ENCODE measurements at places on chromosomes 7 and 10. TPM values are rescaled to one million over a fixed set of nuclear protein-coding genes. Genes with fewer than 3 reads are reported as not detected.

The NKX2-3 gene
- total RNA-seq: not detected

The NRCAM gene
- 0.78 TPM for total RNA-seq

The ARHGEF35 gene
- total RNA-seq: 0.73 TPM

The PSTK gene
- 3.3 TPM for total RNA-seq

The GRID1 gene
- not detected for total RNA-seq

The MDH2 gene
- 48.5 TPM for total RNA-seq

The LRIT1 gene
- total RNA-seq: not detected

The RELN gene
- 0.39 TPM for total RNA-seq

The R3HCC1L gene
- total RNA-seq: 11.7 TPM

The TFR2 gene
- total RNA-seq: 0.20 TPM

The ASB4 gene
- not detected for total RNA-seq

The AS3MT gene
- 1.2 TPM for total RNA-seq

The LLCFC1 gene
- not detected for total RNA-seq

The SMO gene
- 3.7 TPM for total RNA-seq

The TMEM229A gene
- not detected for total RNA-seq

The DNAJB12 gene
- 25.0 TPM for total RNA-seq

The SFRP5 gene
- total RNA-seq: not detected

The SLC13A1 gene
- total RNA-seq: not detected

The FAM25A gene
- not detected for total RNA-seq

The HOXA13 gene
- total RNA-seq: 0.37 TPM

The PTER gene
- total RNA-seq: 15.1 TPM

The ADARB2 gene
- not detected for total RNA-seq

The CCZ1B gene
- 37.1 TPM for total RNA-seq

The LIPJ gene
- 0.73 TPM for total RNA-seq

The IFIT5 gene
- total RNA-seq: 21.1 TPM

The ADRB1 gene
- total RNA-seq: not detected

The NUTM2D gene
- total RNA-seq: 1.1 TPM

The HSPA12A gene
- 13.2 TPM for total RNA-seq

The C1QL3 gene
- not detected for total RNA-seq

The IFIT1B gene
- total RNA-seq: not detected

The SP8 gene
- not detected for total RNA-seq

The DKK1 gene
- 92.1 TPM for total RNA-seq

The SND1 gene
- 204 TPM for total RNA-seq

The SGCE gene
- 65.5 TPM for total RNA-seq

The LIPM gene
- not detected for total RNA-seq

The PRRT4 gene
- not detected for total RNA-seq

The CC2D2B gene
- under 0.01 TPM for total RNA-seq

The PLPP4 gene
- total RNA-seq: not detected

The DIP2C gene
- 12.5 TPM for total RNA-seq

The MACC1 gene
- 0.37 TPM for total RNA-seq

The CDK5 gene
- 19.5 TPM for total RNA-seq

All from subcutaneous preadipocyte (primary cell).